ENCODE measurements at places on chromosomes 16 and 17.

- DNase-seq = no peak
Measured at GRCh38 chr17:79804856-79805696, 8.2 kb upstream of the CBX8 start.

DNA sequence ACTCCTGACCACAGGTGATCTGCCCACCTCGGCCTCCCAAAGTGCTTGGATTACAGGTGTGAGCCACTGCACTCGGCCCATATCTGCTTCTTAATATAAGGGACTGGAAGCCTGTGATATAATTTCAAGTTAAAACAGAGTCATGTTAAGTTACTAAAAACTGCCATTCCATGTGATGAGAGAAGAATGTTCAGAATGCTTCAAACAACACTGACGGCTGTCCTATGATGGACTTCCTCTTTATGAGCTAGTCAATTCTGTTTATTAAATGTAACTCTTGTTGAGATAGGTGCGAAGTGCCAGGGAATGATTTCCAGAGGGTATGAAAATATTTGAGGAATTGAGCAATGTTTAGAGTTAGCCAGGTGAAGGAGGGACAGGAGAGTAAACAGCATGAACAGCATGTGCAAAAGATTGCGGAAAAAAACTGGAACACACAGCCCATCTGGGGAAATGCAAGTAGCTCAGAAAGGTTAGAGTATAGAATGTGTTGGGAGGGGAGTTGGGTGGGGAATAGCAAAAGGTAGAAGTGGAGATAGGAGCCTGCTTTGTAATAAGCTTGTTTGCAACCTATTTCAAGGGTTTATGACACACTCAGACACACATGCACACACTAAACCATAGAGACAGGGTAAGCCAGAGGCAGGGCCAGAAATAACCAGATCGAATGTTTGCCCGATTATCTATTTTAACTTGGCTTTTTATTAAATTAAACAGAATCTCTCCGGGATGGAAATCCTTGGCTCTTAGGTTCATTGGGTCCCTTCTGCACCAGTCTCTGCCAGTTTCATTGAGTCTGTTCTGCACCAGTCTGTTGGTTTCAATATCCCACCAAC is 135.6 kb upstream of the COX10 start:
- DNase-seq = no peak

DNA sequence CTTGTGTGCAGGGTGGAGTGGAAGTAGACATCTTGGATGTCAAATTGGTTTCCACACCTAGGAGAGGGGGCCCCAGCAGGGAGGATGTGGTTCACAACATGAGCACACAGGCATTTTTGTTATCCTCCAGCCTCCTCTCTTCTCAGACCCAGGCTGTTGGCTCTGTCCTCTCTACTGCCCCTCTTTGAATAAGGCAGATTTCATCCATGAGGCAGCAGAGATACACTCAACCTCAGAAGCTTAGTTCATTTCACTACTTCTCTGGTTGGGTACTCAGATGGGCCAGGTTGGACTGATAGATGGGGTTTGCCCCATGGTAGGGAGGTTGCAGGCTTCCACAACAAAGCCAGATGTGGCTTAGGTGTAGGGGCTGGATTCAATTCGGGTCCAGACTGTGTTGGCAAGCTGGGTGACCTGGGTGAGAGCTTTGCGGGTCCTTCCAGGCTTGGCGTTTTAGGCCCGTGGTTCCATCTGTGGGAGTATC is 22.2 kb upstream of the NFATC3 start:
- DNase-seq = no peak

GRCh38 chr16:21302898-21303528 is 24.9 kb upstream of the CRYM start:
- DNase-seq = no peak

DNA sequence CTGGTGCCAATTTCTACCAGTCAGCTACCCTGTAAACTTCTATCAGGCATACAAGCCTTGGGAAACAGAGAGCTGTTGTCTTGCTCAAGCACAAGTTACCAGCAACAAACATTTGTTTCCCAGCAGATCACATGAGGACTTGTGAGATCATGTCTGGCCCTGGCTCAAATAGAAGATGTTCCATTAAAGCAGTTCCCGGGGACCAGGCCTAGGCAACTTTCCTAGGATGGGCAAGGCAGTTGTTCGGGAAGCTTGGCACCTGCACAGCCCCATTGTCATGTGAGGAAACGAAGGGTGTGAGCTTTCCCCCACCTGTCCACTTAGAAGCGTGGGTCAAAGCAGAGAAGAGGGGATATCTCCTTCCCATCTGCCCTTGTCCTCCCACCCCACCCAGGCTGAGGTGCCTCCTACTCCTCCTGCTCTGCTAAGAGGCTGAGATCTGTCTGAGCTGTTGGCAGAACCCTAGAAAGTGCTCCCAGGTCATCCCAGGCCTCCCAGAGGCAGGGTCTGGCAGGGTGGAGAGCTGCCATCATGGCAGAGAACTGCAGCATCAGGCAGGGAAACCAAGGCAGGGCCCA is 11.2 kb upstream of the SLC47A2 start:
- DNase-seq = peak; percentile 65

DNA sequence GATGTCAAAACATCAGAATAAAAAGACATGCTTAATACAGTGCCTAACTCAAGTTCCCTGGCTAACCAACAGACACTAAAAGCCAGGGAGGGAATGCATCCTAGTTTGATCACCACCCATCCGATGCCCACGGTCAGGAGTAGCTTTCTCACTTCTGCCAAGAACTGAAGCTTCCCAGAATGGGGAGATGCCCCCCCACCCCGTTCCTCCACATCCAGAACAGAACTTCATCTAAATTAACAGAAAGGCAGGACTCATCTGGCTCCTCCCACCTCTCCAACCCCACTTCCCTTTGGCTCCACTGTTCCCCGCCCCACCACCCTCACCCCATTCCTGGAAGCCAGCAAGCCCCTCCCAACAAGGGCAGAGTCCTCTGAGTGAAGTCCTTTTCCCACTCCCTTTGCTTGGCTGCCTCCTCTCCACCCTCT is 33.7 kb downstream of the GDE1 start:
- no peak for DNase-seq

- DNase-seq = no peak
Measured at GRCh38 chr16:16042076-16042475, 92.7 kb downstream of the ABCC1 start.

All from NCI-H510A treated with DMSO at 0.1 percent for 48 hours (cell line).